ENCODE measurements at places on chromosomes 2 and 18.

- DNase-seq: no peak
These were observed 142.9 kb downstream of the SH3RF3 start for GRCh38 chr2:109271920-109272319.

DNA sequence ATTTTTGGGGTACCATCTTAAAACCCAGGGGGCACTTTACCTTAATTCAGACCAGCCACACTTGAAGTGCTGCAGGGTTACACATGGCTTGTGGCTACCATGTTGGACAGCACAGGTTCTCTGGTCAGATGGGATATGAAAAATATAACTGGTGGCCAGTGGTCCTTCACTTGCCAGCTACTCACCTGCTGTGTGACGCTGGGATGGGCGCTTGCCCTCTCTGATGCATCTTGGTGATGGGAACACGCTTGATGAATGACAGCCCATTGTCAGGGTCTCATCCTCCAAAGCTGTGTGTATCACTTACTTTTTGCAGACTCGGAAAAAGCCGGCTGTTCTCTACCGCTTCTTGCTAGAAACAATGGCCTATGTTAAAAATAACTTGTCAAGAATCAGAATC lies 22.5 kb downstream of the HJURP start:
- DNase-seq: no peak

GRCh38 chr2:168449419-168449818 lies 6.7 kb upstream of the CERS6 start:
- DNase-seq: peak; percentile 44

DNA sequence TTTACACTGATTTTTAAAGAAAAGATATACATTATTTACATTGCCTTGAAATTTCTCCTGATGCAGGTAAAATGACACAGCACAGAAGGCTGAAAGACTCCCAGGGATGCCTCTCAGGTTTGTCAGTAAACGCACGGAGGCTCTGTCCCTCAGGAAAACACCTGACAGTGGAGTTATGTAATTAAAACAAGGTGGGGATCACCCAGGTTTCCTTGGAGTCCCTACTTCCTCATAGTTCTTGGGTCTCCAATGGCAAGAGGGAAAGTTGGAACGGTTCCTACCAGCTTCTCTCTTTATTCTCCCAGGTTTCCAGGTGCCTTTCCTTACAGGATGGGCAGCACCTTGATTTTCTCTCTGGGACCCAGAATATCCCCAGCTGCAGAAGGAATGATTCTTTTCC lies 654.8 kb downstream of the SLC4A3 start:
- no peak for DNase-seq

GRCh38 chr2:205496772-205497171 lies 185.5 kb upstream of the NRP2 start:
- peak; percentile 80 for DNase-seq

- DNase-seq: no peak
These were observed 47.1 kb downstream of the EFR3B start for GRCh38 chr2:25088817-25089516.

- DNase-seq: peak; percentile 95
These were observed 59.3 kb downstream of the COBLL1 start for GRCh38 chr2:164782323-164782722.

- no peak for DNase-seq
These were observed 60.8 kb downstream of the SLC40A1 start for GRCh38 chr2:189519631-189520387.

GRCh38 chr2:37858400-37858711 lies 66.7 kb upstream of the RMDN2 start:
- peak; percentile 35 for DNase-seq

- no peak for DNase-seq
These were observed 98.1 kb downstream of the CDH2 start for GRCh38 chr18:28078849-28079248.

DNA sequence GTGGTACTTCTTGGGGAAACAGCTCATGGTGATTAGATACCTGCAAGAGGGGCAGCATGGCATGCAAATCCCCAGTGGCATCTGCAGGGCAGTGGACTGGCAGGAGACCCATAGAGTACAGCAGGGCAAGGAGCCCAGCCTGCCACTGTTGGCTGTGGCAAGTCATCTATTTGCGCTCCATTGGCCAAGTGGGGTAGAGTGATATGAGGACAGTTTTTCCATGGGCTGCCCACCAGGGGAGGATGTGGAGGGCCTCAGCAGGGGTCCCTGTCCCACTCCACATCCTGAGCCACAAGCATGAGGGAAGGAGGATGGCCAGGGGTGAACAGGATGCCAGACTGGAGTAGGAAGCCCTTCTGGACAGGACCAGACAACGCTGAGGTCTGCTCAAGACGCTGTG lies 50.9 kb upstream of the OTOF start:
- DNase-seq: no peak

GRCh38 chr2:217065695-217066405 lies 206.0 kb upstream of the TNP1 start:
- peak; percentile 94 for DNase-seq

- DNase-seq: no peak
These were observed 91.2 kb upstream of the TMEM18 start for GRCh38 chr2:768451-768850.

DNA sequence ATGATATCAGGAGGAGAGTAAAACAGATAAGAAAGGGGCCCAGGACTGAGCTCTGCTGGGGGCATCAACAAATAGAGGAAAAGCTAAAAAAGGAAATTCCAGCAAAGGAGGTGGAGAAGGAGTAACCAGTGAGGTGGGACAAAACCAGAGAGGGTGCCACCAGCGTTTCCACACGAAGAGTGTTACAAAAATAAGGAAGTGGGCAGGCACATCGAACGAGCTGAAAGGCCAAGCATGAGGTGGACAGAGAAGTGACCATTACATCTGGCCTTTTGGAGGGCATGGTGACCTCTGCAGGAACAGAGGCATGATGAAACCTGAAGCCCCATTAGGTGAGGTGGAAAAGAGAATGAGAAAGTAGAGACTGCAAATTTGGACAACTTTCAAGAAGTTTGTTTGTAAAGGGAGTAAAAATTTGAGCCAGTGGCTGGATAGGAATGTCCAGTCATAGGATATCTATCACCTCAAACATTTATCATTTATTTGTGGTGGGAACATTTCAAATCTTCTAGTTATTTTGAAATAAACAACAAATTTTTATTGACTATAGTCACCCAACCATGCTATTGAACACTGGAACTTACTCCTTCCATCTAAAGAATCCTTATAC lies 18.4 kb upstream of the VIT start:
- no peak for DNase-seq

DNA sequence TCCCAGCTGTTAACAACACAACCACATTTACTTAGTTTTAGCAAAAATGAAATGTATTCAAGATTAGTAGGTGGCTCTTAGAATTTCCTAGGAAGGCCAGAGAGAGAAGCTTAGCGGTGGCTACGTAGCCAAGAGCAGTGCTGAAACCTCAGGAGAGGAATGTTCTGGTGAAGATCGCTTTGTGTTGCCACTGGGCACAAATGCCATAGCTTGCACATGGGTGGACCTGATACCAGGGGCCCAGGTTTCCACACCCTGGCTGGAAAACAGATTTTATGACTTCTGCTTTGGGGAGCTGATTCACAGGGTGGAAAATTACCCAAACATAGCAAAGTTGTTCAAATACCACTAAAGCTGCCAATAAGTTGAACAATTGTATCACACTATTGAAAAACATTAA lies 43.4 kb downstream of the THUMPD2 start:
- DNase-seq: no peak

DNA sequence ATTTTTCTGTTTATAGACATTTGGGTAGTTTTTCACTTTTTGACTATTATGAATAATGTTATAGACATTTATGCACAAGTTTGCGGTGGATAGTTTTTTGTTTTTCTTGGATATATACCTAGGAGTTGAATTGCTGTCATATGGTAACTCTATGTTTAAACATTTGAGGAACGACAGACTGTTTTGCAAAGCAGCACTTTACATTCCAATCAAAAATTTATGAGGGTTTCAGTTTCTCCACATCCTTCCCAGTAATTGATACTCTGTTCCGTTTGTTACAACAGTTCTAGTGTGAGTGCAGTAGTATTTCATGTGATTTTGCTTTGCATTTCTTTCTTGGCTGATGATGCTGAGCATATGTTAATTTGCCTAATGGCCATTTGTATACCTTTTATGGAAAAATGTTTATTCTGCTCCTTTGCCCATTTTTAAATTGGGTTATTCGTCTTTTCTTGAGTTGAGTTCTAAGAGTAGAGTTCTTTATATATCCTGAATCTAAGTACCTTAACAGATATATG lies 617.3 kb upstream of the LRATD1 start:
- DNase-seq: peak; percentile 1

GRCh38 chr18:6885992-6886796 lies 156.7 kb downstream of the ARHGAP28 start:
- DNase-seq: peak; percentile 71

- no peak for DNase-seq
These were observed 171.4 kb upstream of the NDUFV2 start for GRCh38 chr18:8930990-8931616.
